Thoracic aorta (tissue), 2 donors: ENCODE measurements at places on chromosomes 16 and 17.

DNA sequence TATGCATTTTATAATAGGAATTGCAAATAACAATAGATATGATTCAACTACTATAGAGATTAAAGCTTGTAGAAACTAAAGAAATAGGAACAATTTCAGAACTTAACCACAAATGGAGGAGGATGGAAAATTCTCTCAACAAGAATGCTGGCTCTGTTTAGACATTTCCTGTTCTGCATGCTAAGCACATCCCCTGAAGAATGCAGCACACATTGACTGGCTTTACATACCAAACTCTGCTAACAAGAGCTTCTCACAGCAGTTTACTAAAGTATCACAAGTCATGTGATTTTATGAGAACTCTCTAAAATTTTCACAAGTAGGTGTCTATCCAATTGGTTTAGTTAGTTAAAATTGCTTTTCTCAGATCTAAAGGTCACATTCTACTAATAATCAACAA, 85.2 kb downstream of the SPAG9 start:
- DNase-seq = no peak

DNA sequence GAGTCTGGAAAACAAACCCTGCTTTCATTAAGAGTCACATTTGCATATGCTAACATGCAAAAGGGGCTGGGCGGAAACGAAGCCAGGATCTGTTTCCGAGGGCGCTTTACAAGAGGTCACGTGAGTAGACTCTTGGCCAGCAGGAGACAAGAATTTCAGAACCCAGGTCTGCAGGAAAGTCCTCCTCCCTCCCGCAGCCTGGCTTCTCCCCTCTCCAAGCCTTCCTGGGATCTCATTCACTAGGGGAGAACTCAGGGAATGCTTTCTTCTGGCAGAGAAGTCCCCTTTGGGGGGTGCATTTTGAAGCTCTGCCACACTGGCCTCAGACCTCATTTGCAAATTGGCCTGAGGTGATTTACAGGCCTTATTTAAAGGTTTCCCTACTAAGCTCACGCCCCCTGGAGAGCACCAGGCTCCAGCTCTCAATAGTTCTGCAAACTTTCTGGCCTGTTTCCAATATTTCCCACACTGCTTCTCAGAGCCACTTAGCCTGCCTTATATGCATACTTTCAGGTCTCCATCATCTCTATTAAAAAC, 57.2 kb upstream of the CACNG5 start:
- DNase-seq = no peak

GRCh38 chr17:50470426-50470825, 1.7 kb upstream of the CHAD start:
- no peak for DNase-seq

- no peak for DNase-seq
Measured at GRCh38 chr17:65371702-65372101, 189.7 kb downstream of the AXIN2 start.

DNA sequence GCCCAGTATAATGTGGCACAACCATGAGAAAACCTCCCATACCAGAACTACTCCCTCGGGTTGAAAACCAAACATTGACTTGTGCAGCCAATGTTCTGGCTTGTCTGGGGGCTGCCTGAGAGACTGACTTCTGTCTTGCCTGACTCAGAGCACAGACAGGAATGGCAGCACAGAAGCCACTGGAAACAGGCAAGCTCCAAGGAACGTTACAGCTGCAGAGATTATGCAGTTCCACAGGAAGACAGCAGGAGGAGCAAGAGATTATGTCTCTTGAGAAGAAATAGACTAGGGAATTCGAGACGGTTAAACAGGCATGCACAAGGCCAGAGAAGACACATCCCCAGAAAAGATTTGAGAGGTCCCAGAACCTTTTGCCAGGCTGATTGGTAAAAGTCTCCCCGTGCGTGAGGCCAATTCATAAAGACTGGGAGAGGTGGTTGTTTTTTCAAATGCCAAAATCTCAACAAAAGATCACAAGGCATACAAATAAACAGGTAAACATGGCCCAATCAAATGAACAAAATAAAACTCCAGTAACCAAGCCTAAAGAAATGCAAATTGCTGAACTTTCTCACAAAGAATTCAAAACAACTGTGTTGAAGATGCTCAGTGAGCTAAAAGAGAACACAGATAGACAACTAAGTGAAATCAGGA, 90.6 kb upstream of the CDH5 start:
- no peak for DNase-seq
